ENCODE measurements at places on chromosomes 5 and 9.

DNA sequence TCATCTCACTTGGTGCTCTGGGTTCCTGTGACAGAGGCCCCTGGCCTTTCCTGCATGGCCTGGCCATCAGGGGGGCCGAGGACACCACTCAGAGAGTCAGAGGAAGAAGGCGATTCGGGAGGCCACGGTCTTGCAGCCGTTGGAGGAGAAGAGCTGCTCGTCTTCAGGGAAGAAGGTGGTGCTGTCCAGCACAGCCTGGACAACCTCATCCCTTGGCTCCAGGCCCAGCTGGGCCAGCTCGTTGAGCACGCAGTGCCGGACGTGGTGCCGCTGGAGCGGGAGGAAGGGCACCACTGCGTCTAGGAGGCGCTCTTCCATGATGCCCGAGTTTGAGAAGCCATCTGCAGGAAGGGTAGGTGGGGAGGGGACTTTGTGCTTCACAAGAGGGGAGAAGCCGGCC, 3.2 kb downstream of the TOR2A start:
- DNase-seq = no peak

GRCh38 chr9:93127395-93127911, 6.6 kb downstream of the NINJ1 start:
- DNase-seq = no peak

DNA sequence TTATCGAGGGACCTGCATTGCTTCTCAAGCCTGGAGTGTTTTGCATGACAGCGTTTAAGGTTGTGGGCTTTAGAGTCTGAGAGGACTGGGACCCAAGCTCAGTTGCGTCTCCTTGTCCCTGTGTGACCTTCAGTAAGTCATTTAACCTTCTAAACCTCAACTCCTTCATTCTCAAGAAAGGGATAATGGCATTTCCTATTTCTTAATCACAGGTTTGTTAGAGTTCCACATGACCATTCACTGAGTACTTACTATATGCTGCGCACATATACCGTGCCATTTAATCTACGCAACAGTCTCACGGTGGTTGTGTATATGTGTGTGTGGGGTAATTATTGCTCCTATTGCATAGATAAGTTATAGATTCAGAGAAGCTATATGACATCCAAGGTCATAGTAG, 76.3 kb downstream of the MACROH2A1 start:
- DNase-seq = no peak

- DNase-seq = no peak
Measured at GRCh38 chr5:63743096-63743798, 219.0 kb downstream of the HTR1A start.

DNA sequence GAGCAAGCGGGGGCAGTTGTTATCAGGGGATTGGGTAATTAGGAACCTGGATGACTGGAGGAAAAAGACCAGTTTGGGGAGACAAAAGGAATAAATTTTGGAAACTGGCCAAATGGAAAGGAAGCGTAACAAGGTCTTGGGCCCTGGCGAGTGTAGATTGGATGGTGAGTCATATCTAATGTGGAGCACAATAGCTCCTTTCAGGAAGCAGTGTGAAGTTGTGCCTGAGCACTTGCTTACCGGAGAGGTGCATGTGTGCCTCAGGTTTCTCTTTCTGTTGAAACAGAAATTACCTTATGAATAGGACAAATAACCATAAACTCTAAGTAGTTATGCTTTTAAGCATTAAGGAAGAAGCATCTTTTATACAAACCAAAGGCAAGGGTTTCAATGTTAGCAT, 176.4 kb downstream of the KIF4B start:
- no peak for DNase-seq

DNA sequence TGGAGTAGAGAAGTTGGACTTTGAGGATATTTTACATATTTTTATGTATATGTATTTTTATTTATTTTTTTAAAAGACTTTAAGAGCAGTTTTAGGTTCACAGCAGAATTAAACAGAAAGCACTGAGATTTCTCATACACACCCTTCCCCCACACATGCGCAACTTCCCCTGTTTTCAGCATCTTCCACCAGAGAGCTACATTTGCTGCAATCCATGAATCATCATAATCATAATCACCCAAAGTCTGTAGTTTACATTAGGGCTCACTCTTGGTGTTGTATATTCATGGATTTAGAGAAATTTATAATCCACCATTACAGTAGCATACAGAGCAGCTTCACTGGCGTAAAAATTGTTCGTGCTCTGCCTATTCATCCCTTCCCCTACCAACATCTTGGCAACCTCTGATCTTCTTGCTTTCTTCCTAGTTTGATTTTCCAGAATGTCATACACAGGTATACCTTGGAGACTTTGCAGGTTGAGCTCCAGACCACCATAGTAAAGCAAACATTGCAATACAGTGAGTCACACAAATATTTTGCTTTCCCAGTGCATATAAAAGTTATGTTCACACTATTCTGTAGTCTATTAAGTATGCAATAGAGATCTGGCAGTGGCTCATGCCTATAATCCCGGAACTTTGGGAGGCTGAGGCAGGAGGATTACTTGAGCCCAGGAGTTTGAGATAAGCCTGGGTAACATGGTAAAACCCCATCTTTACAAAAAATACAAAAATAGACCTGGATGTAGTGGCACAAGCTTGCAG, 9.6 kb upstream of the CCDC171 start:
- no peak for DNase-seq

DNA sequence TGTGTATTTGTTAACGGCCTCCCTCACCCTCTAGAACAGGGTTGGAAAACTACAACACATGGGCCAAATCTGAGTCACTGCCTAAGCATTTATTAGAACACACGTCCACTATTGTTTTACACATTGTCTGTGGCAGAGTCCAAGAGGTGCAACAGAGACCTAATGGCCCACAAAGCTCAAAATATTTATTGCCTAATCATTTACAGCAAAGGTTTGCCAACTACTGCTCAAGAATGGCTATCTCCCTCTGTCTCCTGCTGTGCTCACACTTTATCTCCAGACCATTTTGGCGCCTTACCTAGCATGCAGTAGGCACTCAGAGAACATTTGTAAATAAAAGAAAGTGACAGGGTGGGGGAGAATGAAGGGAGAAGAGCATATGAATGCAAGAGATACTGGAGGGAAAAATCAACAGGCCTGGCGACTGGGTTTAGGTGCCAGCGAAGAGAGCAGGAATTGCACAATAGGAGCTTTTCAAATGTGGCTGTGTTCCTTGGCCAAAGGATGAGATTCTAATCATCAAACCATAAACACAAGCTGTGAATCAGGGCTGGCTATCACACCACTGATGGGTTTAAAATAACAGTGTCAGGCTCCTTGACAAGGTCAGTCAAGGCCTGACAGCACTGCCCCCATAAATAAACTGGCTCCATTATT, 80.3 kb downstream of the EPB41L4A start:
- DNase-seq = no peak

DNA sequence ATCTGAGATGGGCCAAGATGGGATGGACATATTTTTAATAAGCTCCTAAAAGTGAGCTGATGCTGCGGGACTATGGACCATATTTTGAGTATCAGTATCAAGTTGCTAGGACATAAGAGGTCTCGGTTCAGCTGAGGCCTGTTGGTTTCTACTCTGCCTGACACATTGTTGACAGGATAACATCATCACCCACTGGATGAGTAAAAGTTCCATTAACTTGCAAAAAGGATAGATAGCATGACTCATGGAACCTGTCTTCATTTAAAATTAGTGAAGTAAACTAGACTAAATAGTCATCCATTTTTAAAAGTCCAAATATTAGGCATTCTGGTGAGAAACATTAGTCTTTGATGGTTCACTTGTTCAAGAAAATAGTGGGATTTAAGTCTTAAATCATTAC, 33.3 kb downstream of the PARP8 start:
- DNase-seq = no peak

- DNase-seq = no peak
Measured at GRCh38 chr9:123089040-123089439, 55.6 kb downstream of the GPR21 start.

Data from NCI-H187 (cell line).